G401 (cell line): ENCODE measurements at places on chromosomes 4 and X. TPM values are rescaled to one million over a fixed set of nuclear protein-coding genes. Genes with fewer than 3 reads are reported as not detected.

DNA sequence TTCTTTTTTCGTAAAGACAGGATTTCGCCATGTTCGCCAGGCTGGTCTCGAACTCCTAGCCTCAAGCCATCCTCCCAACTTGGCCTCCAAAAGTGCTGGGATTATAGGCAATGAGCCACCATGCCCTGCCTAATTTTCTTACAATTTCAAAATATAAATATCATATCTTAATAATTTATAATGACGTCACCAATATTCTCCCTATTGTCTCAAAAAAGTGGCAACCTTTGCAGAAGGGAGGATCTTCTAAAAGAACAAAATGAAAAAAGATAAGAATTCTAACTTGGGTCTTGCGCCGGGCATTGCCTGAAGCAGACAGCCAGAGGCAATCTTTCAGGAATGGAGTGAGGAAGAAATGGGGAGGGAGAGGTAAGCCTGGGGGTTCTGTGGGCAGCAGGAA is 37.9 kb upstream of the WAS start:
- DNase-seq, result no peak

DNA sequence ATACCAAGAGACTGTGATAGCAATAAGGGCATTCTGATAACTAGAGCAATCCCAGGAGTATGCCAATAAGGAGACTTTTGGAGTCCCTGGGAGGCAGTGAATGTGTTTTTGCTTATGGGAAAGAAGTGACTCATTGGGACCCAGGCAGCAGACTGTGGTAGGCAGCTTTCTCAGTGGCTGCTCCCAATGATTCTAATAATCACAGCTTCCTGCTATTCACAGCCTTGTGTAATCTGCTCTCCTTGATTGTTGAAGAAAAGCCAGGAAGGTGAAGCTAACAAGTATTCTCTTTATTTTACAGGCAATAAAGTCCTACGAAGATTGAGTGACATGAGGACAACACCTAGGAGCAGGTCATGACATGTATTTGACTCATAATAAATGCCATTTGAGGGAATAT is 70.3 kb upstream of the DDX60 start:
- no peak for DNase-seq

- DNase-seq, result no peak
Measured at GRCh38 chr4:100206850-100207249, 16.6 kb upstream of the DDIT4L start.

DNA sequence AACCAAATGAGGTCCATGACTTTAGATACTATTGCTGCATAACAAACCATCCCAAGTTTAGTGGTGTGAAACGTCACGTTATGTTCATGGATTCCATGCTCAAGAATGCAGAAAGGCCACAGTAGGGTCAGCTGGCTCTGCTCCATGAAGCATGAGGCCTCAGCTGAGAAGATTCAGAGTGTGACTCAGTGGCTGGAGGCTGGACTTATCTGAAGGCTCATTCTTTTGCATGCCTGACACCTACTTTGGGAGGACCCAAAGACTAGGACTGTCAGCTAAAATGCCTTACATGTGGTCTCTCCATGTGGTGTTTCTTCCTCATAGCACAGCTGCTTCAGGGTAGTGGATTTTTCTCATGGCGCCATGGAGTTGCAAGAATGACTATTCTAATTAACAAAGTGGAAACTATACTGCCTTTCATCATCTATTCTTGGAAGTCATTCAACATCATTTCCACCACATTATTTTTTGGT is 11.5 kb upstream of the CCDC149 start:
- DNase-seq, result no peak

- DNase-seq, result peak; percentile 0
Measured at GRCh38 chrX:35351212-35351611, 408.6 kb downstream of the FAM47B start.

DNA sequence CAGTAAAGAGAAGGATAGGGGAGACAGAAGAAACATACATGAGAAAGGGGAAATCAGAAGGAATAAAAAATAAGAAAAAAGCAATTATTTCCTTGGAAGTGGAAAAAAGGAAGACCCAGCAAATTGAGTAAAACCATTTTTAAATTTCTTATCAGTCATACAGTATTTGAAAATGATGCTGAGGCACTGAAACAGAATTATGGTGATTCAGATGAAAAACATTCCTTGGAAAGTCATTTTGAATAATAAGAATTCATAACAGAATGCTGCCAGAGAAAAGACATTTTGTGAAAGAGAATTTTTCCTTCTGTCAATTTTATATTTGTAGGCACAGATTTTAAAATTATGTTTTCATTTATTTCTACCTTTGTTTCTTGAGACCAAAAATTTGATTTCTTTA is 895.5 kb upstream of the EPHA5 start:
- no peak for DNase-seq

- no peak for DNase-seq
Measured at GRCh38 chrX:136476501-136476900, 11.2 kb upstream of the BRS3 start.

- DNase-seq, result no peak
Measured at GRCh38 chr4:165931741-165932140, 58.7 kb downstream of the TLL1 start.

DNA sequence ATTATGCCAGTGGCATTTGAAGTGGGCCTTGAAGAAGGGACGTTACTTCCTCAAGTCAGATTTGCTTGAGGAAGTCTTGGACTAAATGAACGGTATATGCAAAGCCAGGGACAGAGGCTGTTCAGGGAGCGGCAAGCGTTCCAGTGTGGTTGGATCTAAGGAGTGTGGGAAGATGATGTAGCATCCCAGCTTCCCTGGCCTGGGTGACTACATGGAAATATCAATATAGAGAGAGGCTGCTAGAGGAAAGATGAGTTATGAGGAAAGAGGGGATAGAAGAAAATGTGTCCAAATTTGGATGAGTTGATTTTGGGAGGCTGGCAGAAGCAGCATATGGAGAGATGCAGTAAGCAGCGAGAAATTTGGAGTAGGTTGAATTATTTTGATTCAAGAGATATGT is 432.5 kb upstream of the TENM3 start:
- no peak for DNase-seq

GRCh38 chr4:103118166-103118565 is 18.5 kb upstream of the BDH2 start:
- DNase-seq, result no peak

- DNase-seq, result peak; percentile 81
Measured at GRCh38 chr4:3521621-3522325, 10.4 kb downstream of the LRPAP1 start.

DNA sequence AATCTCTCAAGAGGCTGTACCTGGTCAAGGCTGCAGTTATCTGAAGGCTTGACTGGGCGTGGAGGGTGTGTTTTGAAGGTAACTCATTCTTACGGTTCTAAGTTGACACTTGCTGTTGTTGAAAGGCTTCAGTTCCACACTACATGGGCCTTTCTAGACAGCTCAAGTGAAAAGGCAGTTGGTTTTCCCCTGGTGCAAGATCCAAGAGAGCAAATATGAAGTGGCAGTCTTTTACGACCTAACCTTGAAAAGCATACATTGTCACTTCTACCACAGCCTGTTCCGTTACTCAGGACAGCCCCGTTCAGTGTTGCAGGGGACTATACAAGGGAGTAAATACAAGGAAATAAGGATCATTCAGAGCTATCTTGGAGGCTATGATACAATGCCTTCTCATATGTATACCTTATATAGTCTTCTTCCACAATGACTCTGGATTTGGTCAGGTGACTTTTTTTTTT is 46.2 kb downstream of the PDS5A start:
- no peak for DNase-seq

GRCh38 chr4:174023641-174024040 is 259.8 kb downstream of the FBXO8 start:
- no peak for DNase-seq

DNA sequence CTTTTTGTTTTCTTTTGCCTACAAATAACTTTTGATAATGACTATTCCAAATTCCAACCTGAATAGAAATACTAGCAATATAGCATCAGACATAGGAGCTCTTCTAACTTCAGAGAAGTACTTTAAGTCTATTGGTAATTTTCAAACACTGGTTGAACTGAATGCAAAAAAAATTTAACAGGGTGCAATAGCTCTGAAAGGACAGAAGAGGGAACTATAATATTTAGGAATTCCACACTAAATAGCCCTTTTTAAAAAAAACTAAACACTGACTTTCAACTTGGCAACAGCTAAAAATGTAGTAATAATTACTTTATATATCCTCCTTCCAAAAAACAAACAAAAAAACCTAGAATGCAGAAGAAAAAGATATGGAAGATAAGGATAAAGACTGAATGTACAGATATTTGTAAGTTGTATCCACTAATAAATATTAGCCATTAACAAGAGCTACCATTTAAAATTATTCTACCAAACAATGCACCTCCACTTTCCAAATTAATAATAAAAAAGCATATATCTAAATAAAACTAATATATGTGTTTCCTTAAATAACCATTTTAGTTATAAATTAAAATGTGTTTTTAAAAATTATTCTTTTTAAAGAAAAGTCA is 81.4 kb downstream of the FBXW7 start:
- DNase-seq, result peak; percentile 17

GRCh38 chrX:28697732-28698131 is 110.5 kb downstream of the IL1RAPL1 start:
- no peak for DNase-seq

DNA sequence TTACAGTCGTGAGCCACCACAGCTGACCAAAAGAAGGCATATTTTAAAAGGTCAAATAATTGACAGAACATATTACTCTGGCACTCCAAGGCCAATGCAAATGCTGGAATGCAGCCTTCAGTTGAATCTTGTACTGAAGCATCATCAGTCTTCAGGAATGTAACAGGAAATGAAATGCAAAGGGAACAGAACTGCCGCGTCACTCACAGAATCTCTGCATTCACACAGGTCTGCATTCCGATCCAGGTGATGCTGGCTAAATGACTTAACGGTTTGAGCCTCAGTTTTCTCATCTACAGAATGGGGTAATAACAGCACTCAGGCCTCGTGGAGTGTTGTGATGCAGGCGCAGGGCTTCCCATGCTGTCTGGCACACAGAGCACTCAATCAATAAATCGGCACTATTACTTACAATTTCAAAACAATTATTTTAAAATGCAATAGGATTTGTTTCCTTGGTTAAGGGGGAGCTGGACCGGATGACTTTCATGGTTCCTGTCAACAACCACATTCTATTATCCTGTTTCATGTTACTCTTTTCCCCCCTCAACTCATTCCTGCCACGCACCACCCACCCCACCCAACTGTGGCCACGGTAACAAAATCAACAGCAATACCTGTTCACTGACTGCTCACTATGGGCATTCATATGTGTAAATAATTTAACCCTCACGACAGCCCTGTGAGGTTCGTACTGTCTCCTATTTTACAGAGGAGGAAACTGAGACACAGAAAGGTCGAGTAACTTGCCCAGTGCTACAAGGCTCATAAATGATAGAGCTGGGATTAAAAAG is 32.4 kb downstream of the IGFBP7 start:
- no peak for DNase-seq

DNA sequence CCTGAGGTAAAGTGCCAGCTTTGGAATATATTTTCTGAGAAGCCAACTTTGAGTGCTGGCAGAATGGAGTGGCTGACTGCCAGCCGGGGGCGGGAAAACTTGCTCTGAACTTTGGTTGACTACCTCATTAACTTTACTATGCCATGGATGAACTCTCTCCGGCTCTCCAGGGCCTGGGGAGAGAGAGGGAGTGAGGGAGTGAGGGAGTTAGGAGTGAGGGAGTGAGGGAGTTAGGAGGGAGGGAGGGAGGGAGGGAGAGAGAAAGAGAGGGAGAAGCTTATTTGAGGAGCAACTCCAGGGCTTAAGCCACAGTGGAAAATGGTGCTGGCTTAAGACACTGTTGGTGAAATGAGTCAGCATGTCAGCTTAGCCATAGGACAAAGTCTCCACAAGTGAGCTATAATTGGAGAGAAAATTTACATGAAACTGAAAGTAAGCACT is 280.9 kb upstream of the RPS6KA3 start:
- DNase-seq, result no peak

GRCh38 chr4:123597586-123597985 is 201.0 kb downstream of the SPRY1 start:
- DNase-seq, result no peak

The PHKA1 gene
- total RNA-seq, result 10.0 and 13.1 TPM in 2 replicates

The FAM9B gene
- total RNA-seq, result not detected in 2 replicates

The ARR3 gene
- total RNA-seq, result not detected in 2 replicates

The MGARP gene
- total RNA-seq, result not detected in 2 replicates

The PNMA6A gene
- 9.1 and 15.1 TPM in 2 replicates for total RNA-seq

The MTTP gene
- total RNA-seq, result not detected in 2 replicates

The NUDT10 gene
- 0.12 TPM in 1 of 2 replicates, not detected in the other for total RNA-seq

The PABPC4L gene
- total RNA-seq, result 1.1 and 1.4 TPM in 2 replicates

The SH3RF1 gene
- not detected in 2 replicates for total RNA-seq

The UGT2B7 gene
- not detected in 2 replicates for total RNA-seq

The SYP gene
- total RNA-seq, result 8.7 and 13.8 TPM in 2 replicates

The F11 gene
- not detected in 2 replicates for total RNA-seq

The HS3ST1 gene
- total RNA-seq, result not detected in 2 replicates

The FOXP3 gene
- total RNA-seq, result not detected in 2 replicates

The C1QTNF7 gene
- not detected in 2 replicates for total RNA-seq

The CYTL1 gene
- total RNA-seq, result not detected in 2 replicates
